ENCODE measurements at places on chromosomes 11 and 22.

DNA sequence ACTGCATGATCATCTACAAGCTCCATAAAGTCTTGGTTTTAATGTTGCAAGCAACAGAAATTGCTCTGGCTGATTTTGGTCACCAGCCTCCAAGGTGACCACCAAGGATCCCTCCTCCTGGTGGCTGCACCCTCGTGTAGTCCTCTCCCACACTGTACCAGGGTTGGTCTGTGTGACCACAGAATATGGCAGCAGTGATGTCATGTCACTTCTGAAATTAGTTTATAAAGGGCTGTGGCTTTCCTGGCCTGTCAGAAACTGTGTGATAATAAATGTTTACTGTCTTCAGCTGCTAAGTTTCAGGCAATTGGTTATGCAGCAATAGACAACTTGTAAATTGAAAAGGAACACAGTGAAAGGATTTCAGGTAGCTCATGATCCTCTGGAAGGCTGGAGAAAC is 5.3 kb upstream of the PRDM11 start:
- DNase-seq = no peak

GRCh38 chr11:17828311-17828751 is 93.8 kb downstream of the KCNC1 start:
- DNase-seq = no peak

DNA sequence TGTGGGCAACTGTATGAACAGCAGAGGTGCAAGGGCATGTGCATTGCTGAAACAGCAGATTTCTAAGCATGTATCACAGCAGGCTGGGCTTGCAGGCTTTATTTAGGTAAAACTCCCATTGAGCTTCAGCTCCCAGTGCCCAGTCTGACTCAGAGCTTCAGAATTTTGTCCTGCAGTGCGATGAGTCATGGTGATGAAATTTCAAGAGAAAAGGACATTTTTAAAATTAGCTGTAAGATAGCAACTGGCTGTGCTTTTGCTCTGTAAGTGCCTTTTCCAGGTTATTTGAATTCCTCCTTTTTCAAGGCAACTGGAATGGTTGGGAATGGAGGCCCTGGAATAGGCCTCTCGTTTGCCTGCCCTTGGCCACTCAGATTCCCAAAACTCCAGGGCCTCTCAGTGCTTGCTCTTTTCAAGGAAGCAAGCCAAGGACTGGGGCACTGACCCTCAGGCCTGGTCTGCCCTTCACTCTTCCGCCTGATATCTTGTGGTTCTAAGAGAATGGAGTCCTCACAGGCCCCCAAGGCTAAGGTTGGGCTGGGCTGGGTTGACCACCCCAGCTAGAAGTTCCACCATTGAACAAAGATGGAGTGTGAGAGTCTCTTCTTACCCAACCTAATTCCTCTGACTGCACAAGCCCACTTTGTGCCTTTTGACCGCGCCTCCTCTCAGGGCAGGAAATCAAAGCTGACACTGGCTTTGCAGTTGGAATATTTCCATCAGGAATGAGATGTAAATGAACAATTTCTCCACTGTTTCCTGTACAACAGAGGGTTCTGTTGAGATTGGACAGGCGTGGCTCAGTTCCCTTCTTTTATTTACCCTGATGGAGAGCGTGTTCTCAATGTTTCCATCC is 59.5 kb upstream of the PRSS23 start:
- DNase-seq = no peak

GRCh38 chr11:3685923-3686322 is 14.7 kb upstream of the CHRNA10 start:
- no peak for DNase-seq

DNA sequence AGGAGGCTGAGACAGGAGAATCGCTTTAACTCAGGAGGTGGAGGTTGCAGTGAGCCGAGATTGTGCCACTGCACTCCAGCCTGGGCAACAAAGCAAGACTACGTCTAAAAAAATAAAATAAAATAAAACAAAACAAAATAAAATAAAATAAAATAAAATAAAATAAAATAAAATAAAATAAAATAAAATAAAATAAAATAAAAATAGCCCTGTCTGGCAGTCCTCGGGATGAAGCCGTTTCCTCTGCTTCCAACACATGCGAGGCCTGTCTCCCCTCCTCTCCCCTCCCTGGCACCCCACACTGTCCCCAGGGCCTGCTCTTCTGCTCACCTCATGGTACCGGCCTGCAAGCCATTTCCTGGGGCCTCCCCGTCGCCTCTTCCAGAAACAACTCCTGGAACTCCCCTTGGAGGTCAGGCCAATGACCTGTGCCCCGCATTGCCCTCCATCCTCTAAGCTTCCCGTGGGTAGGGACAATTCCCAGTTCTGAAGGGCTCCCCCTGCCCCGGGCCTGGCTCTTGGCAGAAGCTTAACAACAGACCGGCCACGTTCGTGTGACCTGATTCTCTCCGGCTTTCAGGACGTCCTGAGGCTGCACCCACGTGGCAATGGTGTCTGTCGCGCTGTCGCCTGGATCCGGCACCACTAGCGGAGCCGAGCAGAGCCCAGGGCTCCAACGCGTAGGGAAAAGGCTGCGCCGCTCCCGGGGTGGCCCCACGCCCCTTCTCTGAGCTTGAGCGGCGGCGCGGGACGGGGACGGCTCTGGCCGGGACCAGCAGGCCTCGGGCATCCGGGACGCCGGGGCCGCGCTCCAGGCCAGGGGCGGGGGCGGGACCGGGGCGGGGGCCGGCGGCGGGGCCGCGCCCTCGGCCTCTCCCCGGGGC is 456 bp upstream of the PARVB start:
- DNase-seq = peak; percentile 1

GRCh38 chr11:35619116-35619854 is 1.0 kb downstream of the FJX1 start:
- DNase-seq = peak; percentile 25

DNA sequence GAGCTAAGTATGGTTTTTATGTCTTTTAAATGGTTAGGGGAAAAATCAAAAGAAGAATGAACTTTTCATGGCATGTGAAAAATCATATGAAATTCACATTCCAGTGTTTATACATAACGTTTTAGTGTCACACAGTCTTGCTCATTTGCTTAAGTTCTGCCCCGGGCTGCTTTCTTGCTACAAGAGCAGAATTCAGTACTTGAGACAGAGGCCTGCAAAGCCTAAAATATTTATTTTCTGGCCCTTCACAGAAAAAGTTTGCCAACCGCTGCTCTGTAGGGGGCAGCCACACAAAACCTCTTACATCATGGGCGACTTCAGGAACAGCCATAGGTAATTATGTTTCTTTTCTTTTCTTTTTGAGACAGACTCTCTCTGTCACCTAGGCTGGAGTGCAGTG is 1.0 kb upstream of the ATG2A start:
- no peak for DNase-seq

GRCh38 chr11:112877581-112877980 is 83.6 kb upstream of the NCAM1 start:
- no peak for DNase-seq

DNA sequence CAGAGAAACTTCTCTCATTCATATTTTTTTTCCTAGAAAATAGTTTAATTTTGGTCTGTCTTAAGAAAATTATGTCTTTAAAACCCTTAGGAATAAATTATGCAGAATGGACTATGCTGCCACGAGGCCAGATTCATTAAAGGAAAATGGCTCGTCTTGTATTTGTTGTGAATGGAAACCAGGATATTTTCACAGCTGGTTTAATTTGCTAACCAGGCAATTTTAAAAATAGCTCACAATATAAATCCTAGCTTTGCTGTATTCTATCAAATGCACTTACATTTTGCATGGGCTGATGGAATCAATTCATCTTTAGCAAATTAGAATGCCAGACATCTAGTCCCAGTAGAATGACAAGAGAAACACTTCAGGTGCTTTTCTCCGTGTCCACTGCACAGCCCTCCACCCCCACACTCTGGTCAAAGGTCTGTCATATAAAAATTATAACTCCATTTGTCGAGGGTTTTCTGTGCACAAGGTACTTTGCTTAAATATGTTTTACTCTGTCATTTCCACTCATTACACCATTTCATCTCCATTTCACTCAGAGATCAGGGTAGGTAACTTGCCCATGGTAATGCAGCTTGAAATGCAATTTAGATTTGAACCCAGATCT is 20.3 kb upstream of the TNRC6B start:
- no peak for DNase-seq

- no peak for DNase-seq
Observed at GRCh38 chr11:64011371-64011770, 24.4 kb upstream of the FLRT1 start.

DNA sequence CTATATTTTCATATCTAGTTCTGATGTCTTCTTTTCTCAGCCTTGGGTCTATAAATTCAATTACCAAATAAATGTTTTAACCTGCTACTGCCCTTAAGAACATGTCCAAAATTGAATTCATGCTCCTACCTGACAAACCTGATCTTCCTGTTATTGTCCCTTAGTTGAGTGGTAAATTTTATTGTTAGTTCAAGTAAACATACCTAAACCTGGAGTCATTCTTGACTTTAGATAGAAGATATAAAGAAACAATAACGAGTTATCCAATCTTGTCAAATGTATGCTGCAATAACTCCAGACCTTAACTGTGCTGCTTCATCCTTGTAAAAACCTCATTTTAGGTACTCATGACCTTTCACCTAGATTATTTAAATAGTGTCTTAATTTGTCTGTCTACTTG is 34.6 kb upstream of the SC5D start:
- DNase-seq = no peak

DNA sequence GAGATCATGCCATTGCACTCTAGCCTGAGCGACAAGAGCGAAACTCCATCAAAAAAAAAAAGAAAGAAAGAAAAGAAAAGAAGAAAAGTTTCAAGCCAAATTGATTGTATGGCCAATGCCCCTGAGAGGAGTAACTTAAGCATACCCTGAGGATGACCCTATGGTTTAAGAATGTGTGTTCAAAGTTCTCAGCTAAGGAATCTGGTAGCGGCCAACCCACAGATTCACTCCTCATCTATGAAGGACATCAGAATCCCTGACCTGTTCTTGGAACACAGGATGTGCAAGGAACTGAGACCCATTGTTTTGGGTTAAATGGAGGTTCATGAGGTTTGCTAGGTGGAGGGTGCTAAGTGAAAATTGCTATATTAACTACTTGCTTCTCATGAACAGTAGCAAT is 18.1 kb downstream of the IZUMO1R start:
- DNase-seq = no peak

- peak; percentile 57 for DNase-seq
Observed at GRCh38 chr11:64284962-64285884, at the start of gene GPR137. GPR137 (plus strand) TSS chr11:64285848; CDS start chr11:64286525, 677 bp downstream.

DNA sequence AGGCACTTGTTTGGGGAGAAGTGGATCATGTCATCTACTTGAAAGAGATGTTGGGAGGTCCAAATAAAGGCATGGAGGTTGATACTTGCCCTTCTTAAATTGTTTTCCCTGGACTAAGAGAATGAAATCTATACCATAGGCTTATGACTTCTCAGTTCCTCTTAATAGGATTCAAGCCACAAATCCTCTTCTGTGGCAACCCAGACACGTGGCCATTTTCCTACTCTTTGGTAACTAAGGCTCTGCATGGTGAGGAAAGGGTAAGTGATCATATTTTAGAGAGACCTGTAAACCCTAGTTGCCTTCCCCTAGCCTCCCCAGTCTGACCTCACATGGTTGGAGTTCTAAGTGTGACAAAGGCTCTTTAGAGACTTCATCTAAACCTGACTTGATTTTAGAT is 72.9 kb upstream of the CD44 start:
- no peak for DNase-seq

GRCh38 chr22:46087816-46088277 is 62.5 kb upstream of the PPARA start:
- DNase-seq = no peak

DNA sequence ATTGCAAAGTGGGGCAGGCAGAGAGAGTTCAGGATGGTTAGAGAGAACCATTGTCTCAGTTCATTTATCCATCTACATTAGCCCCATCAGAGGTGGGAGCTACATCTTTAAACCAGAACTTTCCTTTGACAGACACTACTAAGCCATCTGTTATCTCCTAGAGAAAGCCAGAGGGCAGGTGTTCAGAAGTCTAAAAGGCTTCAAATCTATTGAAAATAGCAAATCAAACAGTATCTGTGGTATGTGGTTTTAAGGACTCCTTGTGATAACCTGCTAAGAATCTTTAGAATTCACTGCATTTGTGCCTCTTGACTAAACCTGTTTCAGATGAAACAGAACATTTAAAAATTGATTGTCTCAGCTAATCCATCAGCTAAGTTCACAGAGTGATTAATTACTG is 43.9 kb upstream of the PARVG start:
- DNase-seq = no peak

DNA sequence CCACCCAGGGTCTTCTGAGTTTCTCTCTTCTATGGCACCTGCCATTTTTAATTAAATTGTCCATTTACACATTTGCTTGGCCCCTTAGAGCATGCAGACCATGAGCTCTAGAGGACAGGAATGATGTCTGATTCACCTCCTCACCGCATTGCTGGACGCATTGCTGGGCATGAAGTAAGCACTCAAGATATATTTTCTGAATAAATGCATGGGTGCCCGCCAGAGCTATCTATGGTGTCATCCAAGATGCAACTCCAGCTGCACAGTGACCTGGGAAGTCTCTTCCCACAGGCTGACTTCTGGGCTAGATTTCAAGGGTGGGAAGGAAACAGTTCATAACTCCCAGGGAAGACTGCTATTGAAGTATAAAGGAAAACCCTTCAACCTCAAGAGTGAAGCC is 66.6 kb upstream of the ASPHD2 start:
- no peak for DNase-seq

DNA sequence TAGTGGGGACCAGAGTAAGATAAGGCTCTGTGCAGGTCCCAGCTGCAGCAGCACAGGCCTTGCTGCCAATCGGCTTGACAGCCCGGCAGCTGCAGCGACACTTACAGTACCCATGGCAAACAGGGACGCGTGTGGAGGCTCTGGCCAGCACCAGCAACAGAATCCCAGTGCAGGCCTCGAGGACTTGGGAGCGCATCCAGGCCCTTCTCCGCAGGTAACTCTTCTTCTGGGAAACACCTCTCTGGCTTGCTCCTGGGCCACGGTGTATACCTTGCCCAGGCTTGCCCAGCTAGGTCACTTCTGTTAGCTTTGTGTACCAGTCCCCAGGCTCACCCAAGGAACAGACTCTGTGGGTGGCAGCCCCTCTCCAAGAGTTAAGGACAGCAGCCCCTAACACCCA is 126.7 kb downstream of the CTTN start:
- DNase-seq = no peak

DNA sequence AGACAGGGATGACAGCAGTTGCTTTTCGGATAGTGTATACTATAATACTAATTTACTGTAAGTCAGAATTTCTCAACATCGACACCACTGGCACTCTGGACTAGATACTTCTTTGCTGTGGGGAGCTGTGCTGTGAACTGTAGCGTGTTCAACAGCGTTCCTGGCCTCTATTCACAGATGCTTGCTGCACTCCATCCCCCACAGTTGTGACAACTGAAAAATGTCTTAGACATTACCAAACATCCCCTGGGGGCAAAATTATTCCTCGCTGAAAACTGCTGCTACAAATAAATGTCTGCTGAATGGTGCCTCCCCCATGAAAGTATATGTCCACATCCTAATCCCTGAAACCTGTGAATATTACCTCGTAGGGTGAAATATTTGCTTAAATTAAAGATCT is 7.5 kb upstream of the SLC15A3 start:
- no peak for DNase-seq

GRCh38 chr22:35328472-35328885 is 28.8 kb downstream of the TOM1 start:
- DNase-seq = no peak

GRCh38 chr11:82936261-82936660 is 34.7 kb downstream of the DDIAS start:
- no peak for DNase-seq
